ENCODE measurements at places on chromosomes 7 and 10. TPM values are rescaled to one million over a fixed set of nuclear protein-coding genes. Genes with fewer than 3 reads are reported as not detected.

The KIF11 gene
- 30.1 TPM for total RNA-seq

The IDI2 gene
- not detected for total RNA-seq

The LIPN gene
- total RNA-seq = not detected

The TRIM50 gene
- 0.11 TPM for total RNA-seq

The GRM3 gene
- total RNA-seq = not detected

The FOXK1 gene
- 45.5 TPM for total RNA-seq

The CUL2 gene
- total RNA-seq = 41.6 TPM

The SLC26A4 gene
- total RNA-seq = 0.54 TPM

The PRR15 gene
- not detected for total RNA-seq

The CNPY1 gene
- total RNA-seq = not detected

The SLC13A4 gene
- 0.66 TPM for total RNA-seq

The ALOX5 gene
- 0.92 TPM for total RNA-seq

The PAPOLB gene
- 0.25 TPM for total RNA-seq

The HOXA11 gene
- not detected for total RNA-seq

The UCN3 gene
- total RNA-seq = not detected

The GJC3 gene
- 0.16 TPM for total RNA-seq

The CDNF gene
- 0.85 TPM for total RNA-seq

The CRPPA gene
- 9.1 TPM for total RNA-seq

The SLC13A1 gene
- 0.04 TPM for total RNA-seq

The SLC29A3 gene
- total RNA-seq = 8.5 TPM

The FGF8 gene
- 0.29 TPM for total RNA-seq

The WNT16 gene
- total RNA-seq = not detected

The AGAP3 gene
- total RNA-seq = 178 TPM

The ABCB1 gene
- total RNA-seq = 0.86 TPM

The MACROH2A2 gene
- not detected for total RNA-seq

The GHRHR gene
- total RNA-seq = not detected

The SEMA3E gene
- total RNA-seq = 0.04 TPM

The PLPP4 gene
- not detected for total RNA-seq

The PDE6C gene
- not detected for total RNA-seq

The ERCC6 gene
- total RNA-seq = 15.7 TPM

The GRID1 gene
- 7.1 TPM for total RNA-seq

The SOSTDC1 gene
- 8.8 TPM for total RNA-seq

The TIMM23B gene
- total RNA-seq = 28.8 TPM

The ST8SIA6 gene
- total RNA-seq = 6.6 TPM

The LIPK gene
- not detected for total RNA-seq

The C10orf88 gene
- total RNA-seq = 7.8 TPM

The ASB10 gene
- total RNA-seq = not detected

The STK31 gene
- total RNA-seq = 0.20 TPM

The DYDC2 gene
- total RNA-seq = not detected

The MRM2 gene
- total RNA-seq = 50.2 TPM

Measured in K562 (cell line).